ENCODE measurements at places on chromosomes 1 and 21.

GRCh38 chr21:38959692-38960061, 153.9 kb downstream of the ETS2 start:
- no peak for DNase-seq

GRCh38 chr1:223411309-223411708, 18.1 kb downstream of the CCDC185 start:
- no peak for DNase-seq

- no peak for DNase-seq
These were observed 25.0 kb upstream of the DDX59 start for GRCh38 chr1:200694738-200695137.

DNA sequence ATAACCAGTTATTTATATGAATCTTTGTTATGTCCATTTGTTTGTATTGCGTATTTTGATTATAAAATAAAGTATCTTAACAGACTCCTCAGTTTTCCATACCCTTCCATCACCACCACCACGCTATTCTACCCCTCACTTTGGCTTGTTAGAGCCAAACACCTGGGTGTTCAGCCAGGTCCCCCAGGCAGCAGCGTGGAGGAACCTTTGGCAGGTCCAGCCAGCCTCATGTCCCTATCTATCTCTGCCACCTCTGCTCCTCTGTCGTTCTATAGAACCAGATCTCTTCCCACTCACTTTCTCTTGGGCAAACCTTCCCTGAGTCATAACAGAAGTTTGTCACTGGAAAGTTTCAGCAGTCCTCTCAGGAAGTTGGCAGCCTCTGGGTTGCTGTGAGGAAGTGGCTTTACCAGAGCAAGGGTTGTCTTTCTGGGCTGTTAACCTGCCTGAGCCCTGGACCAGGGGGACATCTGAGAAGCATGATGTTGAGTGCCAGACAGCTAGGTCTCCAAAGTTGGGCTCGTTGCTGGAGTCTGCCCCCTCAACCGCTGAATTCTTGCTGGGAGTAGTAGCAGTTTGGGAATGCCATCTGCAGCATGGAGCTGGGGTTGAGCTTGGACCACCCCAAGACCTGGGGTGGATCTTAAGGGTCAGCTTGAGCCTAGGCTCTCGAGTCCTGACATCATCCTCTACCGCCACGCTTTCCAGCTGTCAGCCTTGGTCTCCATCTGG, 996 bp upstream of the SH3BGRL3 start:
- DNase-seq = no peak

DNA sequence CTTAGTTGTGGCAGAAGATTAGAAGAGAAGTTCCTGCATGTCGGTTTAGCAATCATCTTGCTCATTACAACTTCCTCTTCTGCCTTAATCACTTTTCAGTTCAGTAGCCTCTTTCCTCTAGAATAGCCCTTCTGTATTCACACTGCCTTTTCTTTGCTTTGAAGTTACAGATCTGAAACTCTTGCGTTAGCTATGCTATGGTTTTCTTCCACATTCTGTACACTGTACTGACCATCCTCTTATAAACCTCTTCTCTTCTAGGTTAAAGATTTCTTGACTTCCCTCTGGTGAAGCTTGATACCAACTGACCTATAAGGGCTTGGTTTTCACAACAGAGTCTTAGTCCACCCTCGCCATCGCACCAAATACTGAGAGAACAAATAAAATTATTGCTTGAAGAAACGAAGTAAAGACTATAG, 35.0 kb downstream of the C21orf91 start:
- DNase-seq = no peak

GRCh38 chr1:21491488-21492355, 17.5 kb upstream of the ALPL start:
- DNase-seq = no peak

DNA sequence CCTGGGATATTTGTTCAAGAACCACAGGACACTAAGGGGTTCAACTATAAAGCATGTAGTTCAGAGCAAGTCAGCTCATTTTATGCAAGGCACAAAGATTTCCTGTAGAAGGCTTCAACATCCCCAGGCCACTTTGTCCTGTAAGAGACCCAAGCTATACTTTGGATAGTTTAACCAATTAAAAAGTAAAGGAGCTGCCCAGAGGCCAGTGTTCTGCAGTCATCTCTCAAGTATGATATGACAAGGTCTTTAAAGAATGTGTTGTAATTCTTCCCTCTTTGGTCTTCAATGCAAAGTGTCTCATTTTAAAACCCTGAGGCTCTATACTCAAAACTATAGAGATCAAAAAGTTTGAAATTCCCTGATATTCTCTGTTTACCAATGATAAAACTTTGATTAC, 34.1 kb downstream of the KRTAP20-3 start:
- DNase-seq = no peak

DNA sequence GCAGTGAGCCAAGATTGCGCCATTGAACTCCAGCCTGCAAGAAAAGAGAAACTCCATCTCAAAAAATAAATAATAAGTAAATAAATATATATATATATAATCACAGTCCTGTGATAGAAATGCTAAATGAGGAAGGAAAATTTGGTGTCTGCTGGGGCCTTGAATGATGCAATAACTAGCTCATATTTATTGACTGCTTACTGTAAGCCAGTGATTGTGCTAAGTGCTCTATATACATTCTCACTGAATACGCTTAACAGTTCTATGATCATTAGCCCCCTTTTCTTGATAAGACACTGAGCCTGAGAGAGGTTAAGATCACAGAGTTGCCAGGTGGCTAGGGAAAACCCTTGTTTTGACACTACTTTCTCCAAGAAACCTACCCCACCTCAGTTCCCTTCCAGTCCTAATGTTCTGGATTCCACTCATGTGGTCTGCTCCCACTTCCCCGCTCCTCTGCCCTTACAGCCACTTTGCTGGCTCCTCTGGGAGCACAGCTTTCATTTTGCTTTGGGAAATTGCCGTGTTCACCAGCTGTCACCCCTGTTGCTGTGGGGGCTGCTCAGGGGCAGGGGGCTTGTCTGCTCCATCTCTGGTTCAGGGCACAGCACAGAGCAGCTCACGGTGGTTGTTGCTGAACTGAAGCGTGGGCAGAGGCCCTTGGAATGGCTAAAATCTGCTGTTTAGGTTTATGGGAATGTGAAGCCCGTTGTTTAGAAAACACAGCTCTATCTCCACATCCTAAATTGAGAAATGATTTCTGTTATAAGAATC, 2.5 kb upstream of the BMP8A start:
- DNase-seq = no peak

DNA sequence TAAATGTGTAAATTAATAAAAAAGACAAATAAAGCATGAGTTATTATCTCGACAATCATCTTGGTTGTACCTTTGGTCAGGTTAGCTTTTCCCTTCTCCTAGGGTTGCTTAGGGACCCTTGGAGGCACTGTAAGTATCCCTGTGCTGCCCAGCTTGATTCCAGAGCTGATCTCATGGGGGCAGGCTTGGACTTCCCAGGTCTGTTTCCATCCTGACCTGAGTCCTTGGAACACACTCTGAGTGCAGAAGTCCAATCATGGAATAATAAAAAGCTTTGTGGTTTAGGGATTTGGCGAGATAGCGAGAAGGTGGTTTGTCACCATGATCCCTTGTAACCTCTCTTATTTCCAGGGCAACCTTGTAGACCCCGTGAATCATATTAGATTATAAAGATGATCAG, 18.7 kb upstream of the PAPPA2 start:
- no peak for DNase-seq

DNA sequence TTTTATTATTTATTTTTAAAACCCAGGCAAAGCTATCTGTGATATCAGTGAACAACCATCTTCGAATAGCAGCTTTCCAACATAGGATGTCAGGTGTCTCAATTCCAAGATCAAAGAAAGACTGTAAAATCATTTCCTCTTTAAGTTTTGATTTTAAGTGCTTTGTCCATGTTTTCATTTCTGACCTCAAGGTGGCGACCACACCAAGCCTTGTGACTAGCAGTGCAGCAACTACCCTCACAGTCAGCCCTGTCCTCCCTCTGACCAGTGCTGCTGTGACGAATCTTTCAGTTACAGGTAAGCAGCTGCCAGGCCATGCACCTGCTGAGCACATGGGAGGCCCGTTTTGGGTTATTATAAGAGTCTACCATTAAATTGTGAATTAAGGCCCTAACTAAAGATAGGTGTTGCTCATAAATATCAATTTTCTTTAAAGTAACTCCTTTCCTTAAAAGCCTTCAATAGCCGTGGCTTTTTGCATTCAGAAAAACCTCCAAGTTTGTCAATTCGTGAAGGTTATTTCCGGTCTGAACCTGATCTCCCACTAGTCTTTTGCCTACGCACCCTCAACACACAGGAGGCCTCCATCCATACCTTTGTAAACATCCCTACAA, 117.0 kb downstream of the CD247 start:
- peak; percentile 8 for DNase-seq

GRCh38 chr21:25589887-25590286, 17.4 kb downstream of the MRPL39 start:
- no peak for DNase-seq

- no peak for DNase-seq
These were observed 66.8 kb downstream of the SLC27A3 start for GRCh38 chr1:153842006-153842471.

- no peak for DNase-seq
These were observed 6.5 kb downstream of the PTP4A2 start for GRCh38 chr1:31931593-31932225.

Measured in stimulated activated CD4-positive, alpha-beta T cell treated with anti-CD3 and anti-CD28 coated beads, Interleukin-15, amount 100 ng/mL, for 1 hour (primary cell).